NCI-H524 (cell line): ENCODE measurements at places on chromosomes 1 and 21.

GRCh38 chr21:36656138-36656537 lies 42.8 kb upstream of the SIM2 start:
- no peak for DNase-seq

GRCh38 chr1:222413991-222414549 lies 133.8 kb downstream of the HHIPL2 start:
- DNase-seq = no peak

DNA sequence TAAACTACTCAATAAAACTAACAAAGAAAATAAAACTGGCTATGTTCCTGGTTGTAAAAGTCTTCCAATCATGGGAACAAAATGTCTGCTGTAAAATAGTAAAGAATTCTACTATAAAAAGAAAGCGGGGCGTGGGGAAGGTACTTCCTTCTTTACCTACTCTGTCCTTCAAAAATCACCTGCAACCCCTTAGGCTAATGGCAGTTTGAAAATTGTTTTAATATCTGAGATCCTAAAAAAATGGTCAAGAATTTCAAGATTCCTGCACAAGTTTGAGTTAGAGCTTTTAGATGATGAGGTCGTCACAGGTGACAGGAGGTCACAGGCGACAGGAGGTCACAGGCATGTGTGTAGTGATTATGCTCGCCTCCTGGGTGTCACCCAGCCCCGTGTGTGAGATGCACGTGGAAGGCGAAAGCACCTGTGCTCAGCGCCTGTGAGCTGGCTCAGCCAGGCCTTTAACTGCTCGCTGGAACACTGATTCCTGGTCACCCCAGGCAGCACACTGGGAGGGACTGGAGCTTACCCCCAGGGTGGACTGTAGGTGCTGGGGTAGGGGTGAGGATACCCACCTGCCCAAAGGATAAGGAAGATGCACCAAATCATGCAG lies 18.6 kb upstream of the TMPRSS2 start:
- DNase-seq = no peak

GRCh38 chr1:113983391-113983790 lies 4.1 kb downstream of the OLFML3 start:
- peak; percentile 78 for DNase-seq

GRCh38 chr21:46029186-46029924 lies 47.8 kb downstream of the COL6A1 start:
- DNase-seq = no peak

DNA sequence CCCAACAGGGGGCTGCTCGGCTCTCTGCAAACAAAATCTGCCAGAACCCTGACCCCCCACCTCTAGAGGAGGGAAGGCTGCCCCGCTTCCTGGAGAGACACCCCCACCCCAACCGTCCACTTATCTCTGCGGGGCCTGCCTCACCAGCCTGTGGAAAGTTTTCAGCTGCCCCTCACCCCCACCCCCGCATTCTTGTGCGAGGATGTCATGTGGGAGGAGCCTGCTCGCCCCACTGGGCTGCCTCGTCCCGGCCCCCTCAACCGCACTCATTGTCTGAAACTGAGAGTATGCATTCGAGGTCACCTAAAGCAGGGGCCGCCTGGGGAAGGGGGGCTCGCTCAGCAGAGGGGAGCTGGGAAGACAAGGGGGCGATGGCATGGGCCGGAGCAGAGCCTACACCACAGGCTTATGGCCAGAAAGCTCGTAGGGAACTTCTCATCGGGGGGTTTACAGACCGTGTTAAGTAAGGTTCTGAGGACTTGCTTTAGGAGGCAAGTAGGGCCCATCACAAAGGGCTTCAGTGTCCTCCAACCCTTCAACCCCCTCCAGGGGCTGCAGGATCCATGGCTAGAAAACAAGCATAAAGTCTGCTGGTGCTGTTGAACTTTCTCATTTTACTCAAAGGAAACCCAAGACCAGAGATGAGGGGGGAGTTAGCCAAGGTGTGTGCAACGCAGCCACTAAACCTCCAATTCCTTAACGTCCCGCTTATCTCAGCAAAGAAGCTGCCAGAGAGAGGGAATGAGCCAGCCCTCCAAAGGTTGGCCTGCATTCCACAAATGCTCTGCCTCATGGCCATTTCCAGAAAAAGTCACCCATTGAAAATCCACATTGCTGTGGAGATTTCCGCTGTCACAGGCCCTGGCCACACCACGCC lies 9.4 kb downstream of the EPHA2 start:
- DNase-seq = no peak

DNA sequence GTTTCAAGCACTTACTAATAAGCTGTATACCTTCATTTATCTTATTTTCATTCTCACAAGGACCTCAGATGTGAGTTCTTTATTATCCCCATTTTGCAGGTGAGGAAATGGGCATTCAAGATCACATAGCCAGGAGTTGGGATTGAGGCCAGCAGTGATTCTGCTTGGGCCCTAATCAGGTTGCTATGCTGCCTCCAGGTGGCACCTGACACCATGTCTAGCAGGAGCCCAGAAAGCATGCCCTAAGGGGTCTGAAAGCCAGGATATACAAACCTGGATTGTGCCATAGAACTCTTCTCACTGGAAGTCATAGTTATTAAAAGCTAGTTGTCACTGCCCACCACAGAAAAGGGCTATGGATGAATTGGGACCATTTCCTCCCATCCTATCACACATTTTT lies 61.1 kb downstream of the FYB2 start:
- peak; percentile 11 for DNase-seq

- DNase-seq = no peak
These were observed 69.9 kb downstream of the NFASC start for GRCh38 chr1:204940591-204940990.

DNA sequence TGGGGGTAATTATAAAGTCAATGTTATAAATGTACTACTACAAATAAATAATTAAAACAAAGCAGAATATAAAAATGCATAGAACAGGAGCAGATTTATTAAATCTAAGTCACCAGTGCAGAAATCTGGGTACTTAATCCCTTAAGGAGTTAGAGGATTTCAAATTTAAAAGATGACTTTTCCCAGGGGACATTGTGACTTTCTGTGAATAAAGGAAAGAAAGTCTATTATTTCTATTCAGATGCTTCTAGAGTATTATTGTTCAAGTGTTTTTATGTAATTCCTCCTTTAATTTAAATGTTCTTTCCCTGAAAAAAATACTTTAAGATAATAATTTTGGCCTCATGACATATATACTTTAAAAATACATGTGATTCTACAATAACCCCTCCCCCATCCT lies 43.4 kb downstream of the SYDE2 start:
- DNase-seq = peak; percentile 31

GRCh38 chr1:236753516-236753915 lies 41.6 kb upstream of the MTR start:
- peak; percentile 9 for DNase-seq

- peak; percentile 69 for DNase-seq
These were observed 3.2 kb downstream of the GPR3 start for GRCh38 chr1:27395441-27396195.

- DNase-seq = no peak
These were observed 452.4 kb downstream of the PTPRU start for GRCh38 chr1:29688471-29689365.

GRCh38 chr1:245988393-245989078 lies 518.5 kb downstream of the SMYD3 start:
- peak; percentile 18 for DNase-seq

GRCh38 chr1:218718206-218718605 lies 373.1 kb downstream of the TGFB2 start:
- no peak for DNase-seq

DNA sequence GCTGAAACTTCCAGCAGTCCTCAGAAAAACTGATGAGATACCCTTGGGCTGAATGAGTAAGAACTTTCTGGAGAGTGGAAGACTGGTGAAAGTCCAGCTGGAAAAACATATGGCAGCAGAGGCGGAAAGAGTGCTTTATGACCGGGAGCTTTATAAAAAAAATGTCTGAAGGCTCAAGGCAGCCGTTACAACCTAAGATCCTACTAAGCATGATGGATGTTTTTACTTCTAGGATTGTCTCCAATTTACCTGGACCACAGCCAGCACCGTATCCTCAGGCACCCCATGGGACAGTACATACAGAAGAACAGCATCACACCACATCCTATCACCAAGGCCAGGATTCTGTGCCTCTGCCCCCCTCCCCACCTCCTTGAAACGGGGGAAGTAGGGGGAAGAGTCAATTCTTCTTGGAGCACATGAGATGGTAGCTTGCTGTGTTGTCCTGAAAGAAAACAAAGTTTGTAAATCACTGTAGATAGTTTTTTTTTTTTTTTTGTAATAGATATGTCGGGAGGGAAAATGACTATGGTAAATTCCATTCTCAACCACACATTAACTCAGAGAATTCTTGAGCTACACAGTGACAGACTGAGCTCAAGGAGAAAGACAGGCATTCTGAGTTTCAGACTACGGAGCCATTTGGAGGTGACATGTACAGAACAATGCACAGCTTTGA lies 11.8 kb upstream of the IRF2BP2 start:
- peak; percentile 93 for DNase-seq

DNA sequence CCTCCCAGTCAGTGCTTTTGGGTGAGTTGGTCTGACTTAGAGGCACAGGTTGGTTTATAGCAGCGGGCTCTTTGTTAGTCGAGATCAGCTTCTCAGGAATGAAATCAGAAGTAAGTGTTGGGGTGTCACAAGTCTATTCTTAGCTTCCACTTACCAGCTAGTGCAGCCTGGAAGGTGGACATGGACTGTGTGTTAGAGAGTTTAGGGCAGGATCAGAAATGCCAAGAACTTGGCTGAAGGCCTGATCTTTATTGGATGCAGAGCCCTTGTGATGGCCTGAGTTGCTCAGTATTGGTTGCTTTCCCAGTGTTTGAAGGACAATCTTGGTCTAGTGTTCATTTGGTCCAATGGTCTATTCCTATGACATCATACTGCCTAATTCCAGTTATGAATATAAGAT lies 377.0 kb upstream of the USP24 start:
- no peak for DNase-seq
